ENCODE measurements at places on chromosomes 12 and 14.

DNA sequence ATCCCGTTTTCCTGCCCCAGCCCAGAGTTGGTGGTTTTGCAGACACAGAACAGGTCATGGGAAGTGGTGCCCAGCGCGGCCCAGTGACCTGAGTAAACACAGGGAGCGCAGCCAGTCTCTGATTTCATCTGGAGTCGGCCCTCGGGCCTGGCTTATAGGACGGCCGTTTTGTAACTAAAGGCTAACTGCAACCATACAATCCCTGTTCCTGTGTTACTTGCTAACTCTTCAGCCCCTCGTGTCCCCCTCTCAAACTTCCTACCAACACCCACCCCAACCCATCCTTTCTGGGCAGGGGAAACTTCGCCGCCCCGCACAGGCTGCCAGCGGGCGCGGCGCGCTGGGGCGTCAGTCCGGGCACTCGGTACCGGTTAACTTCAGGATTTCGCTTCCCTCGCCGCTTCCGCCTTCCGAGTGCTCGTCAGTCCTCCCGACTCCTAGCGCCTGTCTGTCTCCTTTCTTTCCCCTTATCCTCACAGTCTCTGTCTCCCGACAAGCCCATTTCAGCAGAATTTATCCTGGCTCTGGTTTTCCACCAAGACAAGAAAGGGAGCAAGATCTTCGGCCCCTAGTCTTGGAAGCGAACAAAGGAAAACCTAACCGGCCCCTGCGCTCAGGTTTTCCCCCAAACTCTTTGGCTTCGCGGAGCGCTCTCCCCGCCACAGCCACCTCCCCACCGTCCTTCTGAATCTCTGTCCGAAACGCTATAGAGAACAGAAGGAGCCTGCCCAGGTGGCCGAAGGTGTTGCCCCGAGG, 2.0 kb downstream of the SIX1 start:
- DNase-seq, result no peak

DNA sequence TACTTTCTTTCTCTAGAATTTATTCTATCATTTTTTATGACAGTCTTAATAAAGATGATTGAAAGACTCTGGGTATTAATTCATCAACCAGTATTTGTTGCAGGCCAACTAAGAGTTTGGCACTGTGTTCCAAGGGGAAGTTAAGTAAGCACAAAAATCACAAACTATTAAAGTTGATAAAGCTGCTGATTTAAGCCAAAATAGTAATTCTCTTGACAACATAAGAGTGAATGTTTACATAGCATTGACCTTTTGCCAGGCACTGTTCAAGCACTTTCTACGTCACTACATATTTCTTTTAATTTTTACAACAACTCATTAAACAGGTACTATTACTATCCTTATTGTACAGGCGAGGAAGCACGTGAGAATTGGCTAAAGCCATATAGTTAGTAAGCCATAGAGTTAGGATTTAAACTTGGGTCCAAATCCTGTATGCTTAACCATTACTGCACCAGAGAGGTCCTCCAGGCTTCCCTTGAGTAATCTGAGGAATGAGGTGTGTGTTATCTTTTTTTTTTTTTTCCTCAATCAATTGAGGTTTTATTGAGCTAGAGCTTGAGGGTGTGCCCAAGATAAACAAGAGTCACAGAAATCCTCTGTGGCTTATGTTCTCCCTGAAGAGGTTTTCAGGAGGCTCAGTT, 1009.6 kb downstream of the DIO2 start:
- DNase-seq, result no peak

GRCh38 chr12:5204271-5204670, 160.6 kb downstream of the KCNA5 start:
- DNase-seq, result no peak

GRCh38 chr14:105069871-105070759, 4.9 kb upstream of the GPR132 start:
- DNase-seq, result no peak

DNA sequence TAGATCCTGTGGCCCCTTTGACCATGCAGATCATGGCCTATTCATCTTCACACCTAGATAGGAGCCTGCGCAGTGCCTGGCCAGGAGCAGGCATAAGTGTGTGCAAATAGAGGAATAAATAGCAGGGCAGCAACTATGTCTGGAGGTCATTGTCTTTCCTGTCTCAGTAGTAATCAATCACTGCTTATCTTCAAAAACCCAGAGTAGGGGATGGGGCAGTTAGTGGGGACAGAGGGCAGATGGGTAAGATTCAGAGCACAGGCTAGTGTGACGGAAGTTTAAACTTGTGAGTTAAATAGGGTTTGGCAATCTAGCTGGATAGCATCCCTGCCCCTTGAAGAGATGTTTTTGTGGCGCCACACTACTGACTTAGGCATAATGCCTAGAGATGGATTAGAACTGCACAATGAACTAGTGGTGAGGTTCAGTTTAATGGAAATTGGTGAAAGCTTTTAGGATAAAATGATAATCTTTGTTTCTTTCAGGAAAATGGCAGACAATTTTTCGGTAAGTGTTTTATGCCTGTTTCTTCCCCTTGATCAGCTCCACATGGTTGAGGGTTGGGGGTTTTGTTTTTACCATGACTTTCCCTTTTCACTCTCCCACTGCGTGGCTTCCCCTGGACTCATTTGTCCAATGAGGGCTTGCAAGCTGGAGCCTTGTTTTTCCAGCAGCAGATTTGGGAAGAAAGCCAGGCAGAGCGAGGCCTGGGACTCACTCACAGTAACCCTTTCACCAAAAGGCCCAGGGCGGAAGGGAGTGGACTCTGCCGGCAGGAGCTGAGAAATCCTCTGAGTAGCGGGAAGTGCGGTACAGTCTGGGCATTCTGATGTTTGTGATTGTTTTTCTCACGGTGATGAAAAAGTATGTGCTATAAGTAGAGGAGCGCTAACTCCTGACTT, 8.1 kb downstream of the LGALS3 start:
- no peak for DNase-seq

All from GM04503 (cell line).